Inflammatory macrophage treated with lipopolysaccharide for 1 hour (primary cell): ENCODE measurements at places on chromosomes 3 and 15.

GRCh38 chr3:4693620-4694019, 200.5 kb downstream of the ITPR1 start:
- DNase-seq = no peak

- DNase-seq = no peak
Observed at GRCh38 chr3:37255990-37256308, 81.6 kb upstream of the LRRFIP2 start.

DNA sequence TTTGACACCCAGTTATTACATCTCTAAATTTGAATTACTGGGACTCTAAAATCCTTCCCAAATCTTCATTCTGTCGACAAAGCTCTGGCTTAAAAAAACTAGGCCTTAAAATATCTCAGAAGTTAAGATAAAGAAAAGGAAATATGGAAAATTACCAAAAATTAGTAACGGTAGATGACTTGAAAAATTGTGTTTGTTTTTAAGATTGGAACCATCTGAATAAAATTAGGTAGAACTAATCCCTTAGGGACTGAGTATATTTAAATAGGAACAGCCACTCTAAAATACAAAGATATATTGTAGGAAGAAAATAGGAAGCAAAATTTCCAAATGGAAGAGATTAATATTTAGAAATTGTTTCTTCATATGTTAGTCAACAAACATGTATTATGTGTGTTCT, 45.1 kb upstream of the CHMP2B start:
- no peak for DNase-seq

- peak; percentile 78 for DNase-seq
Observed at GRCh38 chr3:174439331-174440252, 419.5 kb upstream of the NAALADL2 start.
